Spleen (tissue), 13 donors: ENCODE measurements at places on chromosomes 1 and 21. TPM values are rescaled to one million over a fixed set of nuclear protein-coding genes. Genes with fewer than 3 reads are reported as not detected.

Gene GNL2
- 33.4 TPM for total RNA-seq

Gene NEGR1
- total RNA-seq = 0.55 TPM

Gene MPZ
- total RNA-seq = 5.2 TPM

Gene CYP4B1
- not detected for total RNA-seq

Gene SH3BGR
- 1.9 TPM for total RNA-seq

Gene HES2
- 0.22 TPM for total RNA-seq

Gene UBXN10
- 0.15 TPM for total RNA-seq

Gene DNALI1
- total RNA-seq = 1.3 TPM

Gene ASAP3
- total RNA-seq = 10.5 TPM

Gene AGRN
- total RNA-seq = 27.1 TPM

Gene ARTN
- not detected for total RNA-seq

Gene FCRL5
- total RNA-seq = 111 TPM

Gene S100A8
- total RNA-seq = 1,629 TPM

Gene SPATA46
- total RNA-seq = not detected

Gene RGS5
- 28.5 TPM for total RNA-seq
